Fibroblast of skin of left quadriceps (primary cell): ENCODE measurements at places on chromosomes 1 and 21.

DNA sequence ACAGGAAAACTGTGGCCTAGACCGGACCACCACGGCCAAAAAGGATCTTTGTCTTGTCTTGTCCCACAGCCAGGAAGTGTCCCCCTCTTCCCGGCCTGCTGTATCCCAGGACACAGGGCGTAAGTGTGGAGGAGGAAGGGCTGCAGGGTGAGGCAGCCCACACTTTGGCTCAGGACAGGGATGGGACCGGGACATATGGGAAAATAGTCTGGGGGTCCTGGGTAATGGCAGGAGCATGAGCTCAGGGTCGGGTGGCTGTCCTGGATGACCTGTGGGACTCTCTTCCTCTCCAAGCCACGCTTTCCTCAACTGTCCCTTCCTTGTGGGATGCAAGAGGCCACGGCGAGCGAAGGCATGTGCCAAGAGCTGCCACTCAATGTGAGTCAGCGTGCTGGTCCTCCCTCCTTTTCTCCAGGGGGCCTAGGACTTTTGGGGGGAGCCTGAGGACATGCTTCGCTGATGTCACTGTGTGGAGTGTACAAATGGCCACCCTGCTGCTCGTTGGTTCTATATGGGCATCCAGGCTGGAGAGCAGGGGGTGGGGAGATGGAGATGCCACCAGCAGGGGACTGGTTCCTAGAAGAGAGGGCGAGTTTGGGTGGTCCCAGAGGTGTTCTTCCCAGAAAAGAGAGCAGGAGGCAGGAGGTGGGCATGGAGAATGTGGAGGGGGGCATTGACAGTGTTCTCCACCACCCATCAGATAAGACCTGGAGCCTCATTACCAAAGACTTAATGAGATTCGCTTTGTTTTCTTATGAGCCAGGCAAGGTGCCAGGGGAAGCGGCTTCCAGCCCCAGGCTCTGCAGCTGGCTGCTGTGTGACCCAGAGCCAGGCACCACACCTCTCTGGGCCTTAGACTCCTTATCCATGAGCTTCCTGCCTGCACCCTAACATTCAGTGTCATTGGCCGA, 11.5 kb upstream of the PADI1 start:
- DNase-seq: no peak

GRCh38 chr21:16169102-16169511, 439.3 kb downstream of the USP25 start:
- peak; percentile 41 for DNase-seq

DNA sequence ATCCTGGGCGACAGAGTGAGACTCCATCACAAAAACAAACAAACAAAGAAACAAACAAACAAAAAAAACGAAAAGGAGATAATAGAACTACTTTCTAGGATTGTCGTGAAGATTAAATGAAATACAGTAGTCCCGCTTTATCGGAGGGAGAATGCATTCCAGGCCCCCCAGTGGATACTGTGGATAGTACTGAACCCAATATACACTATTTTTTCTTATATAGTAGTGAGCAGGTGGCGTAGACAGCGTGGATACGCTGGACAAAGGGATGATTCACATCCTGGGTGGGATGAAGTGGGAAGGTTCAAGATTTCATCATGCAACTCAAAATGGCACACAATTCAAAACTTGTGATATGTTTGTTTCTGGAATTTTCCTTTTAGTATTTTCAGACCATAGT, 8.0 kb downstream of the SLC35F3 start:
- no peak for DNase-seq

- no peak for DNase-seq
These were observed 37.7 kb downstream of the RNF220 start for GRCh38 chr1:44442791-44443190.

DNA sequence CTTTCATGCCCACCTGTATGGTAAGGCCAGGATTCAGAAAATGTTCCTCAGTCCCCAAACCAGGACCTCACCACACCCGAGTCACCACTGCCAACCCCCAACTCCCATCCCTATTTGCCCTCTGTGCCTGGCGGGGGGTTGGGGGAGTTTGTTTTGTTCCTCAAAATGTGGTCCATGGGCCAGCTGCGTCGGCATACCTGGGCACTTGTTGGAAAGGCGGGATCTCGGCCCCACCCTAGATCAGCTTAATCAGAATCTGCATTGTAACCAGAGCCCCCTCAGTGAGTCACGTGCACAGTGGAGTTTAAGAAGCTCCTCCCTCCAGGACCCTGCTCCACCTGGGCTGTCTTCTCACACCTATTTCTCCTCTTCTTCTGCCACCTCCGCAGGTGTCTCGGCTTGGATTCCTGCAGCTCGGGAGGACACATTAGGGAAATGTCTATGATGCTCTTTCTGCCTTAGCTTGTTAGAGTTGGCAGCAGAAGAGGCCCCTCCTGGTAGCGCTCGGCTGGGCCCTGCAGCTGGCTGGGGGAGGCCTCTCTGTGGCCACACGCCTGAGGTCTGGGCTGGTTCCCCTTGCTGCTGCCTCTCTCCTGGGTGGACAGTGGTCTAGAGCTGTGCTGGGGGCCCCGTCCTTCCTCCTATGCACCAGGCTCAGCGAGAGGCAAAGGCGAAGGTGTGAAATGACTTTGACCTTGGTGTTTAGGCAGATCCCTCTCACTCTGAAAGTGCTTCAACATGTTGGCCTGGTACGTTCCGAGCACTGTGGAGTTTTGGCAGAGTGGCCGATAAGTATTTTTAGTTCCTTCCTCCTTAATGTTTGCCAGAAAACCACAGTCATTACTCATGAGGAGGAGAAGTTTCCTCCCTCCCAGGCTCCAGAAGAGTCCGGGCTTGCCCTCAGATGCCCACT, 41.8 kb upstream of the CAMTA1 start:
- DNase-seq: peak; percentile 56

- DNase-seq: no peak
These were observed 301.1 kb upstream of the DPYD start for GRCh38 chr1:98221923-98222322.

DNA sequence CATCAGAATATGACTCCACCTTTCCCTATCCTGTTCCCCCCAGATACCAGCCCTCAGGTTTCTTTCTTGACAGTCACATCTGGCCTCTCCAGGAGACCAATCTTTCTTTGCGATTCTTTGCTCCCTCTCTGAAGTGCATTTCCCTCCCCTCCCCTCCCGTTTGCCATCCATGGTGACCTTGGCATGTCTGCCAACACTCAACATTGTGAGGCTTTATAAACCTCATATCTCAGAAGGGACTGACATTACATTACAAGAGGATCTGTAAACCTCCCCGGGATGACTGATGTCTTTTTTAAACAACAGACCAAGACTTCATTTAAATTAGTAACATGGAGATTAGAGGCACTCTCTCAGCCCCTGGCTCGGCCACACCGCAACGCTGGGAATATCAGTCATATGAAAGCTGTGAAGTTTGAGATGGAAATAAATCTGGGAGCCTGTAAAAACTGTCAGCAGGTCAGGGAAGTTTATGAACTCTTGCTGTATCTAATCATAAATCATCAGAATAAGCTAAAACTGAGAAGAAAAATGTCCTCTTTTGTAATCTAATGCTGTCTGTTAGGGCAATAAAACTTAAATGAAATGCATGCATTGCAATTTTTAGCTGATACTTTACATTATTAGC, 401.7 kb upstream of the PROX1 start:
- no peak for DNase-seq

- DNase-seq: no peak
These were observed 3.3 kb upstream of the EPHA2 start for GRCh38 chr1:16158993-16159831.

GRCh38 chr1:210527091-210527490, 198.4 kb downstream of the HHAT start:
- DNase-seq: no peak
